HAP-1 (cell line): ENCODE measurements at places on chromosomes 12 and 14.

- DNase-seq: no peak
Measured at GRCh38 chr14:92702441-92702918, 45.9 kb downstream of the LGMN start.

DNA sequence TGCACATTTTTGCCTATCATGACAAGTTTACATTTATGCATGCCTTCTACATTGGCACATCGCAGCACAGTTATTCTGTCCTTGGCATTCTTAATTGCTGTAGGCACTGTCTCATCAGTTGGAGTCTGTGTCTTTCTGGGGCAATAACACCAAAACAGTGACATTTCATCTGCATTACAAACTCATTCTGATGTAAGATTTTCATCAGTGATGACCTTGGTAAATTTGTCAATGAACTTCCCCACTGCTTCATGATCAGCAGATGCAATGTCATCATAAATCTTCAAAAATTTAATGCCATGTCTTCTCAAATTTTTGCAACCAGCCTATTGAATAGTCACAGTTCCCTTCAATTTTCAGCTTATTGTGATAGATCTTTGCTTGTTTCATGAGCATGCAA, 85.5 kb downstream of the CAPZA3 start:
- DNase-seq: no peak

DNA sequence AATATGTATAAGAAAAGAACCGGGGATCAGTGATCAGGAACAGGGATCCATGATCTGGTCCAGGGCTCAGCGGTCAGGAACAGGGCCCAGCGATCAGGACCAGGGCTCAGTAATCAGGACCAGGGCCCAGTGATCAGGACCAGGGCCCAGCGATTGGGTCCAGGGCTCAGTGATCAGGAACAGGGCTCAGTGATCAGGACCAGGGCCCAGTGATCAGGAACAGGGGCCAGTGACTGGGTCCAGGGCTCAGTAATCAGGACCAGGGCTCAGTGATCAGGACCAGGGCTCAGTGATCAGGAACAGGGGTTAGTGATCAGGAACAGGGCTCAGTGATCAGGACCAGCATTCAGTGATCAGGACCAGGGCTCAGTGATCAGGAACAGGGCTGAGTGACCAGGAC, 56.3 kb downstream of the TMEM121 start:
- no peak for DNase-seq

GRCh38 chr12:130097798-130098255, 64.4 kb upstream of the FZD10 start:
- no peak for DNase-seq

DNA sequence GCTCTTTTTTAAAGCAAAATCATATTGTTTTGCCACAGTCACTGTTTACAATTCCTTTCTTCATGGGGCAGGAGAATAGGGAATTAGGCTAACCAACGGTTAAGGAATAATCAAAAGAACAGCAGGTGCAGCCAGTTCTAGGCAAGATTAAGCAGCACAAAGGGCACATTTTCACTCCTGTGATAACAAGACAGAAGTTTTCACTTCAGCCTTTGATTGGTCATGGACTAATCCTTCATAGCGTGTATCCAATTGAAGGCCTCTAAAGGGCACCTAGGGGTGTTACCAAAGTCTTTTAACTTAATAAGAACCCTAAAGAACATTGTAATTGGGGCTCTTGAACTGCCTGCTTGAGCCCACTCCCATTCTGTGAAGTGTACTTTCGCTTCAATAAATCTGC, 206.9 kb upstream of the AMIGO2 start:
- no peak for DNase-seq

DNA sequence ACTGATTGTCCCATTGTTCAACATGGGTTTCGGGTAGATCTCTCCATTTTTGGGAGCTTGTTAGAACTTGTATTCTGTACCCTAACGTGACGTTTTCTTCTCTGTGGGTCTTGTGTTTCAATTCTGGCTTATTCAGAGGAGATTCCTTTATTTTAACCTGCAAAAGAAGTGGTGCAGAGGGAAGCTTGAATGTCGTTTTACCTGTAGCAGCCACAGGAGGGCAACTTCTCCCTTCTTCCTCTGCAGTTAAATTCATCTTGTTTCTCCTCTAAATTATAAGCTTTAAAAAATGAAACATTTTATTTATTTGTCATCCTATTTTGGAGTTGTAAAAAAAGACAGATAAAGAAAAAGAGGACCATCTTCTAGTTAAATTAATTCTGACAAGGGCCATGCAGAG, 13.7 kb upstream of the CLEC4D start:
- no peak for DNase-seq

DNA sequence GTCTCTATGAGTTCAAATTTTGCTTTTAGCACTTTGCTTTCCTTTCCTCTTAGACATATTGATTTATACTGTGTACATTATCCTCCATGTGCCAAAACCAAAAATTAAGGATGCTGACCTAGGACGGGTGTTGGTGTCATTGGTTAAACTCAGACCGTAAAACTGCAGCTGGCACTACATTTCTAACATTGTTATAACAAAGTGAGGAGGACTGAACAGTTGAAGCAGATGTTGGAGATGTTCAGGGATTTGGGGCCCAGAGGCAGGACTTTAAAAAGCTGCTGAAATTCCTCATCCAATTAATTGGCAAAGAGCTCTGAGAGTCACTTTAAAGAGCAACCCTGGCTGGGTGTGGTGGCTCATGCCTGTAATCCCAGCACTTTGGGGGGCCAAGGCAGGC, 72.4 kb downstream of the TMTC1 start:
- DNase-seq: no peak

DNA sequence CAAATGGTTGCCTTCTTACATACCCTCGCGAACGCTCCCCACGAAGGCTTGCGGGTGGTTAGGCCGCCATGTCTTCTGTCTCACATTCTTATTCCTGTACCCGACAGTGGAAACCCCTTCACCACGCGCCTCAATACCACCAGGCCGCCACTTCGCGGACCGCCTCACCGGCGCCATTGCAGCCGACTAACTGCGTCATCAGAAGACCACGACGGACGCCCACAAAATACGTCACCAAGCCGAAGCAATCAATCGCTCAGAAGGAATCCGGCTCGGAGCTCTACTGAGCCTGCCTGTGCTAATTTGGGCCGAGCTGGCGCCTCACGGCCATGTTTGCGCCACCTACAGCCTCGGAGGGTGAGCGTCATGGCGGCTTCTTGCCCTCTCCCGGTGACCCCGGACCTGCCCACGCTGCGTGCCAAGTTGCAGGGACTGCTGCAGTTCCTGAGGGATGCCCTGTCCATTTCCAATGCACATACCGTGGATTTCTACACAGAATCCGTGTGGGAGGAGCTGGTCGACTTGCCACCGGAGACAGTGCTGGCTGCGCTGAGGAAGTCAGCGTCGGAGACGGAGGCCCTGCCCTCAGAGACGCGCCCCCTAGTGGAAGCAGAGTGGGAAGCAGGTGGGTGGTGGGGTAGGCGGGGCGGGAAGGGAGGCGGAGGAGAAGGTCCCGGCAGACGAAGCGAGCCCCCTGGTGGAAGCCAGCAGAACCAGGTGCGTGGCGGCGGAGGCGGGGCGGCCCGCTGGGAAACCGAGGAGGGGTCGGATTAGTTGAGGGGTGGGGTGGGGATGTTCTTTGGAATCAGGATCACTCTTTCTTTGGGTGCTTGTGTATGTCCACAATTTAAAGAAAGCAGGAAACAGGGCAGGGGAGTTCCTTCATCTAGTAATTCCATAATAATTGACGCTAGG, at the start of the genes CCDC59 and METTL25:
Gene CCDC59, minus strand, starts transcription at position 188 of the 915 bp plus-strand sequence. Its CDS starts 11 bp downstream, at position 177.
Gene METTL25, plus strand, starts transcription at position 330 of the 915 bp plus-strand sequence. Its CDS starts 37 bp downstream, at position 367.
- DNase-seq: peak; percentile 95

- no peak for DNase-seq
Measured at GRCh38 chr12:118866346-118866745, 115.0 kb upstream of the SRRM4 start.

- DNase-seq: no peak
Measured at GRCh38 chr12:89085421-89085820, 266.9 kb downstream of the DUSP6 start.

GRCh38 chr12:106049105-106049504, 89.6 kb downstream of the NUAK1 start:
- no peak for DNase-seq

- DNase-seq: no peak
Measured at GRCh38 chr12:27335364-27336281, 3.0 kb downstream of the BMAL2 start.

DNA sequence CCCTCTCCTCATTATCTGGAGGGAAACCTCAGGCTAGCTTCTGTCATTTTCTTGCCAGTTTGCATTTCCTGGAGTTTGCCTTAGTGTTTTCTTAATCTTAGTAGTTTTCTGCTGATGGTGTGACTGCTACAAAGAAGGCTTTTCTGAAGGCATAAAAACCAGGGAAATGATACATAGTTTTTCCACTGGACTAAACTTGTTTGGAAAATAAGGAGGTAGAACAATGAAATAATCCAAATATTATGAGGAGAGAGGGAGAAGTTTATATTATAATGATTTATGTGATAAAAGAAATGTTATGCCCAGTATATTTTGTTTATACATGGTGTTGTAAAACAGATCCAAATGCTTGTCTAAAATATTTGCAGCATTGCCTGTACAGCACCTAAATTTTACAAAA, 22.2 kb downstream of the DAAM1 start:
- DNase-seq: no peak

GRCh38 chr14:105093431-105094192, 28.4 kb upstream of the GPR132 start:
- DNase-seq: peak; percentile 79

DNA sequence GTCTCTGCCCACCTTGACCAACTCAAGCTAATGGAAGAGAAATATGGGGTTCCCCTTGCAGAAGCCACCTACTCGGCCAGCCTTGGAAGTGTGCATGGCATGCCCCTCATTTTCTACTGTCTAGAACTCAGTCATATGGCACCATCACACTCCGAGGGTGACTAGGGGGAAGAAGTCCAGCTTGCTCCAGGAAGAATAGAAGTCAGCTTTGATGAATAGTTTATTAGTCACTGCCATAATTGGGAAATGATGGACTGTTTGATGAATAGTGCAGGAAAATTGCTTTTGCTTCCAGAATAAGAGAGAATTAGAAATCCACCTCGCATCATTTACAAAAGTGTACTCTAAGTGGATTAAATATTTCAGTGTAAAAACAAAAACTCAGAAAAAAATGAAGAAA, 1030.6 kb downstream of the VRK1 start:
- DNase-seq: no peak

DNA sequence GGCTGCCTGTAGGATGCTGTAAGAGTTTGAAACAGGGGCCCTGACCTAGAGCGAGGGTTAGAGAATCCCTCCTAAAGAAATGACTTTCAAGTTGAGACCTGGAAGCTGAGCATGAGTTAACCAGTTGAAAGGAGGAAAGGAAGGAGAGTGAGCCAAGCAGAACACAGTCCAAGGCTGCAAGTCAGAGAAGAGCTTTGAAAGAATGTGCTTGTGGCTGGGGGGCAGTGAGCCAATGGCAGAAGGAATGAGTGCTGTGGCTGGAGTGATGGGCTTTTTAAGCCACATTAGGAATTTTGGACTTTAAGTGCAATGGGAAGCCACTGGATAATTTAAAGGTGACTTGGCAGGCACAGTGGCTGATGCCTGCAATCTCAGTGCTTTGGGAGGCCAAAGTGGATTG, 18.1 kb downstream of the CDKN1B start:
- DNase-seq: no peak

DNA sequence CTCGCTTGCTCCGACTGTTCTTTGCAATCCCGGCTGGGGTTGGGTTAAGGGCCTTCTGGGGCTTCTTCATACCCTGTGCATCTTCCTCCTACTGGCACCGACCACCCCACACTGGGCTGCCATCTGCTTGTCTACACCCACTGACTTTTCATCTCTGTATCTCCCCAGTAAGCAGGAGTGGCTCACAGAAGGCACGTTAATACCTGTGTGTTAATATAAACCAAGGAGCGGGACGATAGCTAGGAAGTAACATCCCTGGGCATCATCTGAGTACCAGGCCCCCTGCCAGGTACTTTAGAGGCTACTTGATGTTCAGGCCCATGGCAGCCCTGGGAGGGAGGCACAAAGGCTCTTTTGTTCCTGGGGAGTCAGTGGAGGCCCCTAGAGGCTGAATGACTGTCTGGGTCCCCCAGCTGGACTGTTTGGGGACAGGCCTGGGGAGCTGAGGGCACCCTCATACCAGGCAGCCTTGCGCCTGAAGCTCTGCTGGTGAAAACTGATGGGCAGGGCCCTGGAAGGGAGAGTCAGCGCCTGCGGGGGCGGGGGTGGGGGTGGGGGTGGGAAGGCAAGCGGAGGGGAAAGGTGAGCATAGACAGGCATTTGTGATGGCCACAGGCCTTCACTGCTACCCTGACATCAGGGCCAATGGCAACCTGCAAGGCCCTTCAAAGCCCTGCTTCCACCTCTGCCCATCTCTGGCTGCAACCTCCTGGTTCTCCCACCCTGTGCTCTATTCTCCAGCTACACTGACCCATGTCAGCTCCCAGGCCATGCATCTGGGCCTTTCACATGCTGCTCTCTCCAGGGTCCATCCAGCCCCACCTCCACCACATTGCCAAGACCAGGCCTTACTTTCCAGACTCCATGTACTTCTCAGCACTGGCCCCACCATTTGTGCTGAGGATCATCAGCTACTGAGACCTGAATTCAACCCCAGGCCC, 34.2 kb upstream of the DEGS2 start:
- no peak for DNase-seq

DNA sequence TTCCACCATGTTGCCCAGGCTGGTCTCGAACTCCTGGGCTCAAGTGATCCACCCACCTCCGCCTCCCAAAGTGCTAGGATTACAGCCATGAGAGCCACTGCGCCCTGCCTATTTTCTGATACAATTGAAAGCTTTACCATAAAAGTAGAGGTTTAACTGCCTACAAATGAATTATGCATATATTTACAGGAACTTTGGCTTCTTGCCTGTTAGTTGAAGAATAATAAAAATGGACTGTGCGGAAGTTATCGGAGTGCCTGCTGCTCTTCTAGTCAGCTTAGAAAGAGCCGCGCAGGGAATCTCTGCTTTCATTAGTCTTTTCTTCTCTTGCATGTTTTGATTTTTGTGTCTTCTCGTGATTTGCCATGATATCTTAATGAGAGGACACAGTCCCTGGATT, 34.5 kb downstream of the PPP2R5C start:
- peak; percentile 32 for DNase-seq

- peak; percentile 18 for DNase-seq
Measured at GRCh38 chr14:84397631-84398030, 1132.3 kb upstream of the FLRT2 start.

- DNase-seq: no peak
Measured at GRCh38 chr12:65695113-65695865, 129.0 kb upstream of the HMGA2 start.

DNA sequence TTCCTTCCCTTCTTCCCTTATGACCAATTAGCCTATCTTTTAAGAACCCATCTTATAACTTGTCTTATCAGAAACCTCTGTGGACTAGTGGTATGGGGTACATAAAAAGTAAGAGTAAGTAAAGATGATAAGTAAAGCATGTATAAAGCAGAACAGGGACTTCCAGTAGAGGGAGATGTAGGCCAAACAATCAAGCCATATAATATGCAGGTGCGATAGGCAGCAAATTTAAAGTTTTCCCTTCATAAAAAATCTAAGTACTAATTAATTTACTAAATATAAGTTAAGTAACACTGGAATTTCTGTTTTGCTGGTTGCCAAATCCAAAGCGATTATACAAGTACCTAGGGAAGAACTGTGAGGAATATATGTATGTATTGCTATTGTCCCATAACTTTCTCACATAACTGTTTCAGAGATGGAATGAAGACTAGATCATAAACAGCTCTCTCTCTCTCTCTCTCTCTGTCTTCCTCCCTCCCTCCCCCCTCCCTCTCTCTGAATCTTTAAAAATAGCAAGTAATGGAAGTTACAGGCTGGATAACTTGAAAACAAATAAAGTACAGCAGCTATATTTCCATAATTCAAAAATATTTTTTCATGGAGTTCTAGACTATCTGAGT, 25.7 kb downstream of the METTL25 start:
- DNase-seq: peak; percentile 46
